Omental fat pad (tissue), 4 donors: ENCODE measurements at places on chromosomes 5 and 9. TPM values are rescaled to one million over a fixed set of nuclear protein-coding genes. Genes with fewer than 3 reads are reported as not detected.

DNA sequence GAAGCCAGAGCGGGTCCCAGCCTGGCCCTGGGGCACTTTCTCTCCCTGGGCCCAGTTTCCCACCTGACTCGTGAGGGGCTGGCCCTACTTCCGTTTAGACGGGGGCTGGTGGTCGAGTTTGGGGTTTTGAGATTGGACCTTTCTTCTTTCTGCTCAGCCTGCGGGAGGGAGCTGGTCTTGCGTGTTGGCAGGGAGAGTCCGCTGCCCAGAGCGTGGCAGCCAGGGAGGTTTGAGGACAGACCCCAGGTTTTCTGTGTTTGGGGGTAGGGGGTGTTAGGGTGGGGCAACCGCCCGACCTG lies 6.0 kb upstream of the PITX1 start:
- no peak for DNase-seq

- DNase-seq = no peak
Measured at GRCh38 chr5:52177193-52177592, 610.5 kb upstream of the ITGA1 start.

GRCh38 chr5:135188233-135188914 lies 154.3 kb upstream of the PITX1 start:
- no peak for DNase-seq

GRCh38 chr5:81848362-81848880 lies 97.5 kb upstream of the SSBP2 start:
- no peak for DNase-seq

DNA sequence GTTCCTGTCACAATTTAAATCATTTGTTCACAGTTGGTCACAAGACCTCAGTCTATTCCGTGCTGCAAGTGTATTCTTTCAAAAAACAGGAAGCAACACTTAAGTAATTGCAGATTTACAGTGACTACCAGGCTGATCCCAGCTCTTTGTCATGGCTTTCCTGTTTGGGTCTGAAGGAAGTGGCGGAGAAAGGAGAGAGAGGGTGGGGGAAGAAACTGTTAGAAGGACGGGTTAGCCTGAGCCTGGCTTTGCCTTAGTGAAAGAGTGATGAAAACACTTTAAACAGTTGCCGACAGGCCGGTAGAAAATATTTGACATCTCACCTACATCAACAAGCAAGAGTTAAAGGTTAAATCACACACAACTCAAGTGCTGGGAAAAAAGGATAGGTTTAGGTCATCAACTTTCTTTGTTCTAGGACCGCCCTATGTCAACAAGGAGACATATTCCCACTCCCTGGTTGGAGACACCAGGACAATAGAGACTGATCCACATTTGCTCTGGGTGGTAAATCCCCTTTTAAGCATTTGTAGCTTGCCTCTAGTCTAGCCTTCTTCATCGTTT lies 102.2 kb upstream of the DAB2 start:
- DNase-seq = no peak

Gene UBE2QL1
- 0.72 TPM for total RNA-seq

Gene ANKDD1B
- 0.60 TPM for total RNA-seq

Gene LCN10
- total RNA-seq = 10.2 TPM
